ENCODE measurements at places on chromosomes 16 and 17.

DNA sequence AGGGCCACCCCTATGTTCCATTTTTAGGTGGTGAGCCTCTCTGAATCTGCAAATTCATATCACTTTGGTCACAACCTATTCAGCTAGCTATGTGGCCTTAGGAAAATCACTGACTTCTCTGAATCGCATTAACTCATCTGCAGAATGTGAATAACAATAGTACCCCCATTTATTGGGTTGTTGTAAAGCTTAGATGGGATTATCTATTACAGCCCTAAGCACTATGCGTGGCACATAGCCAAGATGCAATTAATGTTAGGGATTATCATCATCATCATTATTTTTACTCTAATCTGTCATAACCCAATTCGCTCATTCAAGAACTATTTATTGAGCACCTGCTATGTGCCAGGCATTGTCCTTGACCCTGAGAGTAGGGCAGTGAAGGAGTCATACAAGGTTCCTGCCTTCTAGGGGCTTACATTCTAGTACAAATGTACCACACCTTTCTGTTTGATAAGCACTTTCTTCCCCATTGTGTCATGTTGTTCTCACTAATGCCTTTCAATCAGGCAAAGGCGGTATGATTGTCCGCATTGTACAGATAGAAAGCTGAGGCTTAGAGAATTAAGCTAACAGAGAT lies 38.5 kb downstream of the CHD9 start:
- no peak for DNase-seq

- no peak for DNase-seq
These were observed 14.2 kb downstream of the LGALS3BP start for GRCh38 chr17:78965491-78965924.

DNA sequence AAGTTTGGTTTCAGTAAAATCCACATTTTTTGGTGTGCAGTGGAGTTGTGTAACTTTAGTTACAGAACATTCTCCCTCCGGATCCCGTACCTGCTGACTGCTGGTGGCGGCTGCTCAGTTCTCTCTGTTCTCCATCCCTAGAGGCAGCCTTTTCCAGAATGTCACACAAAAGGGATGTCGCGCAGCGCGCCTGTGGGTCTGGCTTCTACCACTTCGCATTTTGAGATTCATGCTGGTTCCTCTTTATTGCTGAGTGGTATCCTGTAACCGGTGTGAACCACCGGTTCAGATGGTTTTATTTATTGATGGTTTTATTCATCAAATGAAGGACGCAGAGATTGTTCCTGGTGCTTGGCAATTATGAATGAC lies 981 bp upstream of the CEP131 start:
- no peak for DNase-seq

DNA sequence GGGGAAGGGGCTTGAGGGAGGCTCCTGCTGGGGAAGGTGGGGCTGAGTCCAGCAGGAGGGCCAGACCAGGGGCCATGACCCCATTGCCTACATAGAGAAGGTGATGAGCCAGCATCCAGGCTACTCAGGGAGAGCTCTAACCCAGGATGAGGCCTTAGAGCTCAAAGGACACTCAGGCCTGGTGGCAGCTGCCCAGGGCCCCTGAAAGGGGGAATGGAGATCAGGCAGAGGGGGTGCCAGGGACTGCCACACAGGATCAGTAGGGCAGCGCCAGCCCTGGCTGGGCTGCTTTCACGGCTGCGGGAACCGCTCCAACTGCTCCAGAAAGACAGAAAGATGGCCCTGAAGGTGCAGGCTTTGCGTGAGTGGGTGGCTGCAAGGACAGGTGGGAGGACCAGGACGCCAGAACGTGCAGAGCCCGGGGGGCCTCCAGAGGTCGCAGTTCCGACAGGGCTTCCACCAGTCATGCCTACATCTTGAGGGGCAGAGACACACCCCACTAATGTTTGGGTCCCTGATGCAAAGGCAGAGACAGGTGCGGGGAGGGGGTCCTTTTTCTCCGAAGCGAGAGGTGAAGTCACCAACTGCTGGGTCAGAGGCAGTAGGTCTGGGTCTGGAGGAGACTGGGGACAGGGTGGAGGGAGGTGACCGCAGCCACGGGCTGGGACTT lies 882 bp upstream of the ATP6V0C start:
- no peak for DNase-seq

DNA sequence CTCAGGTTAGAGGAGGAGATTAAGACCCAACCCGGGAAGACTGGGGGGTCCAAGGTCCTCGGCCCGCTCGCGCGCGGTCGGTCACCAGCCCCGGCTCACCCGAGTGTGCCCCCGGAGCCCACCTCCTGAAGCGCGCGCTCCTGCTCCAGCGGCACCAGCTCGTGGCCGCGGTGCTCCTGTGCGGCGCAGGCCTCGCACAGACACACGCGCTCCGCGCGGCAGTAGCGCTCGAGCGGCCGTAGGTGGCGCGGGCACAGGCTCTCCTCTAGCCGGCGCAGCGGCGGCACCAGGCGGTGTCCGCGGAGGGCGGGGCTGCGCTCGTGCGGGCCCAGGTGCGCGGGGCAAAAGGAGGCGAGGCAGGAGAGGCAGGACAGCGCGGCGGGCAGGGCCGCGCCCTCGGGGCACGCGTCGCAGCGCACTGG lies 618 bp downstream of the TRIM47 start:
- DNase-seq = peak; percentile 82

DNA sequence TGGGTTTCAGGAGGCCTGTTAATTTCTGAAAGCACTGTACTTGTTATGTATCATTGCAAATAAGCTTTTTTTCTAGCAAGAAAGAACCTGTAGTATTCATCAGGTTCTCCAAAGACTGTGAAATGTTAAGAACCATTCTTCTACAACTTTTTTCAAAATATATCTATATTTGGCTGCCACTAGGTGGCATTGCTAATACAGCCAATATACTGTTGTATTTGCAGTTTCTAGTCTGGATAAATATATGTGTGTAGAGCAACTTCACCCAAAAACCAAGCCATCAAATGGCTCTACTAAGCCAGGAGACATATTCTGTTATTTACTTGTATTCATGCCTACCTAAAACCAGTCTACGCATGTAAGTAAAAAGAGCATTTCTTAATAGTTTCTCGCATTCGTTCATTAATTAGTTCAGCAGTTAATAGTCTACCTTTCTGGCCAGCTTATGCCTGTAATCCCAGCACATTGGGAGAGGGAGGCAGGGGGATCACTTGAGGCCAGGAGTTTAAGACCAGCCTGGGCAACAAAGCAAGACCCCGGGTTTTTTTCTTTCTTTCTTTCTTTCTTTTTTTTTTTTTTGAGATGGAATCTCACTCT lies 39.5 kb downstream of the VMP1 start:
- DNase-seq = no peak

- peak; percentile 63 for DNase-seq
These were observed 15.2 kb upstream of the SSTR5 start for GRCh38 chr16:1057252-1057932.

DNA sequence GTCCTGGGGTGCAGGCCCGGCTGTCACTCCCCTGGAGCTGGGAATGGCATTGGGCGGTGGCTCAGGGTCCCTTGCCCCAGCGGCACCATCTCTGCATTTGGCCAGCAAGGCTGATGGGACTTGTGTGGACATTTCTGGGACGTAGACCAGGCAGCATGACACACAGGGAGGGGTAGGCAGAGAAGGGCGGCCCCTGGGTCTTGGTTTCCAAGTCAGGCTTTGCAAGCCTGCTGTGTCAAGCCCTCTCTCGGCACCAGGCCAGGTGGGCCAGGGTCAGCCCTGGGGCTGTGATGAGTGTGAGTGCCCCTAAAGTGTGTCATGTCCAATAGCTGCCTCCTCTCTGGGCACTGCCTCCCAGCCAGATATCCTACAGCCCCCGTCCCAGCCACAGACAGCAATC lies 335.2 kb downstream of the SEC14L1 start:
- no peak for DNase-seq

GRCh38 chr16:3023415-3023668 lies 400 bp downstream of the HCFC1R1 start:
- DNase-seq = no peak

DNA sequence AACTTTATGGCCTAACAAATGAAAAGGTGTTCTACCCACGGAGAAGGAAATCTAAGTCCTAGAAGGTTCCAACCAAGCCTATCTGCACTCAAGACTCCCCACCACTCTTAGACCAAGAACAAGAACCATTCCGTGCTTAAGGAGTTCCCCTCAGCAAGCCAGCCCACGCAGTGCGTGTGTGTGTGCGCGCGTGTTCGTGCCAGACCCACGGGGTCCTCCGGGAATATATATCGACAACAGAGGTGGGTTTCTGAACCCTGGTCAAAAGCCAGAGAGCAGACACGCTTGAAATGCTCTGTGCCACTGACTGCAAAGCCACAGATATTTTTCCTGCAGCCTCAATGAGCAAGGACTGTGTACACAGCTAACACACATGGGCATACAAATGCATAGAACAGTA lies 70.7 kb downstream of the SLC39A11 start:
- no peak for DNase-seq

DNA sequence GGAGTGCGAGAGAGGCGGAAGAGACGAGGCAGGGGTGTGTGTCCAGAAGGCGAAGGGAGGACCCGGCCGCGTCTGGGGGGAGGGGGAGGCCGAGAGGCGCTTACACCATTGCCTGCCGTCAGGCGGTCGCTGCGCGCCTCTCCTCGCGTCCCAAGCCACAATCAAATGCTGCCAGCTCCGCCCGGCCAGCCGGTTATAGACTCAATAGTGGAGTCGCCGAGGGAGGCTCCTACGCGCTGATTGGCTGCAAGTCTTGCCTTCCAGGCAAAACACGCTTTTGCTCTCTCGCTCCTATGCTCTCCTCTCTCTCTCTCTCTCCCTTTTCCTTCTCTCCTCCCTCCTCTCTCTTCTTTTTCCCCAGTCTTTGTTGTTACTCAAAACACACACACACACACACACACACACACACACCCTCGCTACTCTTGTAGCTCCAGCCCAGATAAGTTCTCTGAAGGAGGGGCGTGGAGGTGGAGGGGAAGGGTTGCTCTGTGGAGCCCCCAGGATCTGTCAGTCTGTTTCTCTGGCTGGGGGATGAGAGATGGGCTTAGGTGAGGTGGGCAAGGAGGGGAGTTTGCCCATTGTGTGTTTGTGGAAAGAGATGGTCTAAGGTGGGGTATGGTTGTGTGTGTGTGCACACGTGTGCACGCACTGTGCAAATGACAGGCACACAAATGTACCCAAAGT lies at the start of gene DLX3:
TSS of gene DLX3 (minus strand) at position 170 of the 684 bp plus-strand sequence. CDS start 226 bp downstream, outside the sequence.
- peak; percentile 76 for DNase-seq

GRCh38 chr16:57898961-57899360 lies 72.0 kb downstream of the CNGB1 start:
- no peak for DNase-seq

DNA sequence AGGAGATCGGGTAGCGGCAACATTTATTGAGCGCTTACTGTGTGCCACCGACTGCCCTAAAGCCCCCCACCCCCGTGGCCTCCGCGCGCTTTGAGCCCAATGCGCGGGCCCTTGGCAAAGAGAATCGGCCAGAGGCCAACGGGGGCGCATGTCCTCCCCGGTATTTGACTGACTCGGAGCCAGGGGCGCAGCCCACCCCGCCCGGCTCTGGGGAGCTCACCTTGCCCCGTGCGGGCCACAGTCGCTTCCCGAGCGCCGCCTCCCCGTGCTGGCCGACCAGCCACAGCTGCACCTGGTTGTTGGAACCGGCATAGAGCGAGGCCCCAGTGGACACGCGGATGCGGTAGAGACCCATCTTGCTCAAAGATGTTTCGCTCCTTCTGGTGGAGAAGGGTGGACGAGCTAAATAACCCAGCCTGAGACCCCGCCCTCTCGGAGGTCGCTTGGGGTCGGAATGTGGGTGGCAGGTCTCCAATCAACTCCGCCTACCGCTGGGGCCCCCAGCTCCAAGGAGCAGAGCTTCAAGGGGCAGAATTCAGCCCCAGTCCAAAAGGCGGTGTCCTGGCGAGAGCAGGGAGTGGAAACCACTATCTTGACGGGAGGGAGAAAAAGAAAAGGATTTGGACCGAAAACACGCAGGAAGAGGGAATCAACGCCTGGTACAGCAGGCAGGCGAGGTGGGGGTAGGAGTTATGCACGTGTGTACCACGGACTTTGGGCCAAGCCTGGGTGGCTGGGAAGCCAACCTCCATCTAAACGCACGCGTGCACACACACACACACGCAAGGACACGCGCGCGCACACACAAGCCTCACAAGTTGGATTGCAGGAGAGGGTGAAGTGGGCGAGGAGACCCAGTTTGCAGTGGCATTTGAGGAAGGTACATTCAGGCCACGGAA lies at the start of gene ALOX15:
TSS of gene ALOX15 (minus strand) at position 382 of the 899 bp plus-strand sequence. CDS start at position 355, 27 bp downstream.
- no peak for DNase-seq

- no peak for DNase-seq
These were observed 147.9 kb downstream of the CYLD start for GRCh38 chr16:50889746-50890145.

GRCh38 chr17:10987786-10988185 lies 149.9 kb upstream of the PIRT start:
- no peak for DNase-seq

DNA sequence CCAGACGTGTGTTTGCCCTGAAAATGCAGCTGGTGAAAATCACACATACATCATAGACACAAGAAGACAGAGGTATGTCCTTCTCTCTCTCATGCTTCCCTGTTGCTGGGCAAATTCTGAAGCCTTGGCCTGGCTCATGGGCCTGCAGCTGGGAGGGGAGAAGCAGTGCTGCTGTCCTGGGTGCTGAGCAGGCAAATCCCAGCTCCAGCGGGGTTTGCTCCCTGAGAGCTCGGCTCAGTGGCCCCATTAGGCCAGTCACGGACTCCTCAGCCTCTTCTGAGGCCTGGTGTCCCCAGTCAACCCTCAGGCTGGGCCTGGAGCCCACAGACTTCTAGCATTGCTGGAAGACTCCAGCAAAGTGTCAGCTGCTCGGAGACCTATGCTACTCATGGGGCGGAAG lies 11.7 kb downstream of the RHBDL3 start:
- peak; percentile 38 for DNase-seq

GRCh38 chr17:82525712-82526111 lies 6.2 kb downstream of the FOXK2 start:
- no peak for DNase-seq

- no peak for DNase-seq
These were observed 62.4 kb downstream of the SOX9 start for GRCh38 chr17:72183194-72183685.

GRCh38 chr17:17714261-17714866 lies 33.1 kb downstream of the RAI1 start:
- no peak for DNase-seq

DNA sequence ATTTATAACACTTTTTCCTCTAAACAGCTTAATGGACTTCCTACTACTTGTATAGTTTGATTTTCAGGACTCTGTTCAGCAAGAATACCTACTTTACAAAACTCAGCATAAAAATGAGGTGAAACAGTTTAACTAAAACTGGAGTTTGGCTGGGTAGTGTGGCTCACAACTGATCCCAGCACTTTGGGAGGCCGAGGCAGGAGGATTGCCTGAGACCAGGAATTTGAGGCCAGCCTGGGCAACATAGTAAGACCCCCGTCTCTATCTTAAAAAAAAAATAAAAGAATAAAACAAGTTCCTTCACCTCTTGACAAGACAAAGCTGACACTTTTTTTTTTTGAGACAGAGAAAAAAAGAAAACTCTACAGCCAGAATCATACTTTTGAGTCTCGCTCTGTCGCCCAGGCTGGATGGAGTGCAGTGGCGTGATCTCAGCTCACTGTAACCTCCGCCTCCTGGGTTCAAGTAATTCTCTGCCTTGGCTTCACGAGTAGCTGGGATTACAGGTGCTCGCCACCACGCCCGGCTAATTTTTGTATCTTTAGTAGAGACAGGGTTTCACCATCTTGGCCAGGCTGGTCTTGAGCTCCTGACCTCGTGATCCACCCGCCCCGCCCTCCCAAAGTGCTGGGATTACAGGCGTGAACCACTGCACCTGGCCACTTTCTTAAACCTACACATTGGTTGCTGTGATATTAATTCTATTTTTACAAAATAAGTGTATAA lies 2.6 kb downstream of the PDF start:
- DNase-seq = no peak

Measured in right kidney (tissue), 9 donors.